ENCODE measurements at places on chromosomes 11 and 22. TPM values are rescaled to one million over a fixed set of nuclear protein-coding genes. Genes with fewer than 3 reads are reported as not detected.

GRCh38 chr11:77276271-77276670 is 25.2 kb downstream of the GDPD4 start:
- DNase-seq = no peak

Gene SPTBN2
- 62.0 TPM for total RNA-seq

Gene PHF21B
- total RNA-seq = 8.6 TPM

GRCh38 chr11:28838741-28839140 is 730.6 kb downstream of the METTL15 start:
- no peak for DNase-seq

Gene C22orf31
- total RNA-seq = not detected

GRCh38 chr11:122494221-122494620 is 161.3 kb upstream of the UBASH3B start:
- no peak for DNase-seq

DNA sequence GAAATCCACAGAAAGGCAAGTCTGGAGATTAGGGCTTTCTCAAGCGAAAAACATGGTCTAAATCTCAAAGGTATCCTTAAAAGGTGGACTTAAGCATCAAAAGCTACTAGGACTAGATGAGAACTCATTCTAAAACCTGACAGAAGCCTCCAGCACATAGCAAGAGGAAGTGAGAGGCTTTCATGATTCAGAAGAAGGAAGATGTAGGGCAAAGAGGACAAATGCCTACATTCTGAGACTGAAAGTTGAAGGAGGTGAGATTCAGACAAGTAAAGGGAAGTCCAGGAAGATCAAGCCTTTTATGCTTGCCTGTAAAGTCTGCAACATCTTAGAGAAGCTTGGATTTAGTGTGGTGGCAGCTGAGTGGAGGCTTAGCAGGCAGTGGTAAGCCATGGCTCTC is 98.9 kb downstream of the PGR start:
- no peak for DNase-seq

Gene UPK2
- 3.0 TPM for total RNA-seq

DNA sequence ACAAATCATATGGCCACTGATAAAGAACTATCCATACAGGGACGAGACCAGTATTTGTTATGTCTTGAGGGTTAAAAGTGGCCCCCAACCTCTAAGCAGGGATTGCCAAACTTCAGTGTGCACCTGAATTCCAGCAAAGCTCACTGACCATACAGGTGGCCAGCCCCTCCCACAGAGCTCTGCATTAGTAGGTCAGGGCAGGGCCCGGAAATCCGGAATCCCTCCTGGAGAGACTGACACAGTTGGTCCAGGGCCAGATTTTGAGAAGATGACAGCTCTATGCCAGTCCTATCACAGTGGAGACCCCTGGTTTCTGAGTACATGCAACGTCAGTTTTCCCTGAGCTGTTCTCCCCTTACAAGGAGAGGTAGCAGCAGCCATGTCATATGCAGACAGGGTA is 20.8 kb downstream of the VPS37C start:
- DNase-seq = no peak

- no peak for DNase-seq
These were observed 25.2 kb downstream of the MORC2 start for GRCh38 chr22:30943368-30943767.

DNA sequence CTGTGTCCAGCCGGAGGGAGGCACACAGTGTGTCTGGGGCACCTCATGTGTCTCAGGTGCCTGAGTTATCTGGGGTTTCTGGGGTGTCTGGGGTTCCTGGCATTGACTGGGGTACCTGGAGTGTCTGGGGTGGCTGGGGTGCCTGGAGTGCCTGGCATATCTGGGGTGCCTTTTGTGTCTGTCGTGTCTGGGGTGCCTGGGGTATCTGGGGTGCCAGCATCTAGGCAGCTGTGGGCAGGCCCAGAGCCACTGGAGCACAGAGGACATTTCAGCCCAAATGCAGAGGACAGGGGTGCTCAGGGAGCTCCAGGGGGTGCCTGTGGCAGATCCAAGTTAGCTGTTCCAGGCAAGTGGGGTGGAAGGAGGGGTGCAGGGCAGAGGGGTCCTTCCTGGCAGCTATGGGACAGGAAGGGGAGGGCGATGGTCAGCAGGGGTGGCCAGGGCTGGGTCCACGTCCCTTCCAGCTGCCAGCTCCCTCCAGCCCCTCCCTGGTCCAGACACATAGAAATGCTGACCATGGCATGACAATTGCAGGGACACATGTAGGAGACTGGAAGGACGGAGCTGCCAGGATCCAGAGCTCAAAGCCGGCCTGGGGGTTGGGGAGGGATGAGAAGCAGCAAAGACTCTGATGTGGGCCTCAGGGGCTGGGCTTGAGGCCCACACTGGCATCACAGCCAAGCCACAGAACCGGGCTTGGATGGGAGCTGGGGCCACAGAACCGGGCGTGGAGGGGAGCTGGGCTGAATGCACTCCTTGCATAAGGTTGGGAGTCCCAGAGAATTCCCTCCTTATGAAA is 133.0 kb downstream of the BRD1 start:
- DNase-seq = no peak

DNA sequence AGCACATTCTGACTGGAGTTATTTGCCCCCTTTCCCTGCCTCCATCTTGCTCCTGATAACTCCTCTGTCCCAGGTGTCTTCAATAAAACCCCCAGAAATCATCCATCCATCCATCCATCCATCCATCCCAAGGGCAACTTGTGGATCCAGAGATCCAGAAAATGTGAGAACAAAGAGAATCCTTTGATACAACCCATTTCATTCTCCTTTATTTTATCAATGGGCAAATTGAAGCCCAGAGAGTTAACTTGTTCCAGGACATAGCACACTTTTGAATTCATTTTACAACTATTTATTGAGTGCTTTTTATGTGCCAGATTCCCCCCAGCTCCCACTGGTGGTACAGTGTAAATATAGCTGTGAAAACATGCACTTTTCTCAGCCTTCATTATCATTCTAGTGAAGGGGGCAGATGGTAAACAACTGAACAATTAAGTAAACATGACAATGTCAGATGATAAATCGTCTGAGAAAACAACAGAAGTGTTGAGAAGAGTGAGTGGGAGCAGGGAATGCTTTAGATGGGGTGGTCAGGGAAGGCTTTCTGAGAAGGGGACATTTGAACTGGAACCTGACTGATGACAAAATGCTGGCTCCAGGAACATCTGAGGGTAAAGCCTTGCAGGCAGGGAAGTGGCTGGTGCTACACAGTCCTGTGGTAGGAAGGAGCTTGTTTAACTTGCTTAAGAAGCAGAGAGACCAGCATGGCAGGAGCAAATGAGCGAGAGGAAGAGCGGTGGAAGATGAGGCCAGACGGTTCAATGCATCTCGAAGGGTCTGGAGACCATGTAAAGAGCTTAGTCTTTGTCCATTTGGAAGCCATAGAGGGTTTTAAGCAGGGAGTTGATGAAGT is 80.0 kb upstream of the TIMP3 start:
- DNase-seq = no peak

Gene MMP7
- total RNA-seq = 0.20 TPM

- DNase-seq = no peak
These were observed 18.5 kb downstream of the NUMA1 start for GRCh38 chr11:72061739-72062396.

- DNase-seq = no peak
These were observed 42.4 kb upstream of the WEE1 start for GRCh38 chr11:9530901-9531625.

DNA sequence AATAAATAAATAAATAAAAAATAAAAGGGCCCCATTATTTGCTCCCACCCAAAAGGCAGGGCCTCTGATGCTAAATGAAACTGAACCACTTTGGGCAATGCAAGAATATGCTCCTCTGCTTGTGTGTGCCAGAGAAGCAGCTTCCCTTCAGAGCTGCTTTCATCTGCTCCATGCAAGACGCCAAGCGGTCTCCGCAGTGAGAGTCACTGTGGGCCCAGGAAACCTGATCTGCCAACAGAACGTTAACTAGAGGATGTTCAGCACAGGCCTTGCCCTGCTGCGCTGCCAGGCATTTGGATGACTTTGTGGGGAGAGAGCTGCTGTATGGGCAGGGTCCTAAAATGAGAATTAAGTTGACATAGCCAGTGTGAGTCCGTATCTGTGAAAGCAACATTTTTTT is 43.7 kb upstream of the APOA1 start:
- no peak for DNase-seq

Gene TENM4
- total RNA-seq = 177 TPM

DNA sequence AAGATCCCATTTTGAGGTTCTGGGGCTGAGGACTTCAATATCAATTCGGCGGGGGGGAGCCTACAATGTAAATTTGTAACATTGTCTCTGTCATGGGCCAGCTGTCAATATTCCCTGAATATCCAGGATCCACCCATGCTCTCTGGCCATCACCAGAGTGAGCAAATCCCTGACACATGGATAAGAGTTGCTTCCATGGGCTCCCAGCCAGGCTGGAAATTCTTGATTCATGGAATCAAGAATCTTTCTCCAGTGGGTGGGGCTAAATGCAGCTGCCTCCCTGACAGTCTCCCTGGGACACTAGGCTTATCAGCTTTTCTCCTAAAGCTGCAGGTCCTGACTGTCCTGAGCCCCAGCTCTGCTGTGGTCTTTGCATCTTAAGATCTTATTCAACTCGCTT is 86.9 kb upstream of the IGLL5 start:
- DNase-seq = no peak

Gene SERHL2
- 2.6 TPM for total RNA-seq

Gene AIP
- 45.2 TPM for total RNA-seq

- DNase-seq = no peak
These were observed 361.6 kb downstream of the GUCY1A2 start for GRCh38 chr11:106656646-106657045.

- DNase-seq = no peak
These were observed 67.8 kb downstream of the TCF20 start for GRCh38 chr22:42202669-42203068.

- no peak for DNase-seq
These were observed 35.6 kb upstream of the PSMA1 start for GRCh38 chr11:14555818-14556217.

Gene TRABD
- total RNA-seq = 44.6 TPM

Gene DNAJB7
- not detected for total RNA-seq

GRCh38 chr22:46894081-46894671 is 131.7 kb downstream of the TBC1D22A start:
- no peak for DNase-seq

Gene ZNF74
- 38.3 TPM for total RNA-seq

- DNase-seq = no peak
These were observed 186.8 kb downstream of the SOX6 start for GRCh38 chr11:16169541-16169940.

DNA sequence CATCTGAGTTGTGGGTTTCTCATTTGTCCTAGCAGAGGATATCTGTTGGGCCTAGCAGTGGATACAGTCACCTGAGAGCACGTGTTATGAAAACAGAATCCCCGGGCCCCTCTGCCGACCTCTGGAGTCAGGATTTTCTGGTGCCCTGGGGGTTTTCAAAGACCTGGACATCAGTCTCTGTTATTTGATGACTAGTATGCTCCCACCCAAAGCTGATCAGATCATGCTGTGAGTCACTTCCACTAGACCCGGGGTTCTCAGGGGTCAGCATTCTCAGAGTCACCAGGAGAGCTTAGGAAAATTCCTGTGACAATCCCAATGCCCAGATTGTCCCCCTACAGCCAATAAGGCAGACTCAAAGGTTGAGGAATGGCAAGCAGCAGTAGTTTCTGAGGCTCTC is 38.7 kb downstream of the KCNJ1 start:
- no peak for DNase-seq

GRCh38 chr11:78429209-78429608 is 11.6 kb upstream of the GAB2 start:
- no peak for DNase-seq

Gene OR4C45
- total RNA-seq = not detected

Gene HBE1
- 0.29 TPM for total RNA-seq

DNA sequence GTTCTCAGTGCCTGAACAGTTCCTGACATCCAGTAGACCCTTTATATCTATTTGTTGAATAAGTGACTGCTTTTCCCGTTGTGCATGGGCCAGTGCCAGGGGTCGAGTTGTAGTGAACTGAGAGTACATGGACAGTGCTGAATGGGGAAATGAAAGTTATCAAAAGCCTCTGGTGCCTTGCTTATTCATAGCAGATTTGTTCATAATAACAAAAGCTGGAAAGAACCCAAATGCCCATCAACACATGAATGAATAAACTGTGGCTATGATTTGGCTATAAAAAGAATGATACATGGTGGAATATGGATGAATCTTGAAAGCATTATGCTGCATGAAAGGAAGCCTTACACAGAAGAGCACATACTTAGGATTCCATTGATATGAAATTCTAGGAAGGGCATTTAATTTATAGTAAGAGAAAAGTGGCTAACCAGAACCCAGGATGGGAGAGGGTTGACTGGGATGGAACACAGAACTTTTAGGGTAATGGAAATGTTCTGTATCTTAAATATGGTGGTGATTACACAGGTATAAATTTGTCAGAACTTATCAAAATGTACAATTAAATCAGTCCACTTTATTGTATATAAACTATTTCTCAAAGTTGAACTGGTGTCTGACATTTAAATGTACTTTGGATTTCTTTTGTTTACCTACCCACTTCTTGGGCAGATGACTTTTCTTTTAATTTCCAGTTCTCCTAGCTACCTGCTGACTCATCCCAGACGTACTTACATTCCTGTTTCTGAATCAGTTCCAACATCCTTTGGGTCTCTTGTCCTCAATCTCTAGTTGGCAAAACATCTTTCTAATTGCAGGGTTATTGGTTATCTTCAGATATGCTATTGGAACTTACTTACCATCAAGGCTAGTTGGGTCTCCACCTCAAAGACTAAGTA is 42.8 kb downstream of the PACS1 start:
- no peak for DNase-seq

- DNase-seq = no peak
These were observed 69.1 kb downstream of the CTTN start for GRCh38 chr11:70467201-70468085.

Gene SWAP70
- 24.0 TPM for total RNA-seq

DNA sequence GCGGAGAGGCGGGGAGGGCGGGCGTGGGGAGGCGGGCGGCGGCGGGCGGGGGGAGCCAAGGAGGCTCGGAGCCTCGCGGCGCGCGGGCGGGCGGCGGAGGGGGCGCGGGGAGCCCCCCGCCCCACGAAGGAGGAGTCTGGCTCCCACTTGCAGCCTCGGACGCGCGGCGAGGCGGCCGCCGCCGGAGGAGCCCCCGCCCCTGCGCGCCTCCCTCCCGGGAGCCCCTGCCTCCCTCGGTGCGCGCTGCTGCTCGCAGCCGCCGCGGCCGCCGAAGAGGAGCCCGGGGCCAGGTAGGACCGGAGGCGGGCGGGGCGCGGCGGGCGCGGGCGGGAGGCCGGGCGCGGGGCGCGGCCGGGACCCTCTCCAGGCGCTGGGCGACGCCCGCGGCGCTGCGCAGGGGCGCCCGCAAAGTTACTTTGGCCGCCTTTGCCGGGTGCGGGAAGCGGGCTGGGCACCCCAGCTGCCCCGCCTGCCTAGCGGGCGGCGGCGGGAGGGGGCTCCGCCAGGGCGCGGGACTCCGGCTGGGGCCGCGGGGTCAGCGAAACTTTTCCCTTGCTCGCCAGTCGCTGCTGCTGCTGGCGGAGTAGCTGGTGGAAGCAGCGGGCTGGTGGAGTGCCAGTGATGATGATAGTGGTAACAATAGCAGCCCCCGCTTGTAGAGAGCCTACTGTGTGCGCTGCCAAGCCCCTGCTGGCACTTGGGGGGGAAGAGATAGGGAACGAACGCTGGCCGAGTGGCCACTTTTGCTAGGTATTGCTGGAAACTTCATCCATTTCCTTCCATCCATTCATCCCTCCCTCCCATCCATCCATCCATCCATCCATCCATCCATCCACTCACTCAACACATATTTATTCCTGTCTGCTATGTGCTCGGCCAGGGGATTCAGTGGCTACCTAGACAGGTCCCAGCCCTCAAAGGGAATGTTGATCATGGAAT is at the start of gene MPPED1:
Gene MPPED1 (plus strand): TSS at position 146 of the 939 bp plus-strand sequence. CDS start 12,972 bp downstream, outside the sequence.
- DNase-seq = no peak
